ENCODE measurements at places on chromosomes 2 and 18.
A peak's percentile ranks its signal among the peaks of the same experiment; 100 is the strongest.

GRCh38 chr2:126886916-126887280 lies 11.8 kb upstream of the TEX51 start:
- DNase-seq: no peak

- no peak for DNase-seq
Observed at GRCh38 chr2:216214768-216215167, 105.6 kb downstream of the XRCC5 start.

GRCh38 chr2:8277921-8278571 lies 403.8 kb upstream of the ID2 start:
- DNase-seq: no peak

DNA sequence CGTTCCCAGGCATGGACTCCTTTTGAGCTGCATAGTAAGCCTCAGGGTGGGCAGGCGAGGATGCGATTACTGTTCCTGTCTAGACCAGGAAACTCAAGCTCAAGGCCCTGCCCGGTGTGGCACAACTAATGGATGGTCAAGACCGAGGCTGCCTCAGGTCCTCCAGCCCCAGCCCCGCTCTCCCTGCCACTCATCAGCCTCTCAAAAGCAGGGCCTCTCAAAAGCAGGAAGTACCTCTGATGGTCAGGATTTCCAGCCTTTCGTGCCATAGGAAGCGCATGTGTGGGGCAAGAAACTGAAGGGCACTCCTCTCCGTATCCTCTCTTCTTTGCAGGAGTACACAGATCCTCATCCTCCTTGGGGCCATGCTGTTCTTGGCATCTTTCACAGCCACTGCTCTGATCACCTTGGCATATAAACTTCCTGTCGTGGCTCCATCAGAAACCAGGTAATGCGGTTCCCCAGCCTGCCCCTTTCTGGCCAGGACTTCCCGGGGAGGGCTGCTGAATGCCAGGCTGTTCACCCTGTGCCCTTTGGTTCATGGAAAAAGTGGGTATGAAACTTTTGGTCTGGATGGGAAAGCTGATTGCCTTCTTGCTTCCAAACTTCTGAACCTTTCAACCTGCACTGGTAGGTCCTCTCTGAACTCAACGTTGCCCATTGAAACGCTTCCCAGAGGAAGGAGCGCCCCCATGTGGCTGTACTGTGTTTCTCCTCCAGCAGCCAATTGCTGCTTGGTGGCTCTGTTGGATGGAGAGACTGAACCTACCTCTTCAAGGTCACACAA lies 82.8 kb upstream of the SEC11C start:
- peak; percentile 33 for DNase-seq

- DNase-seq: no peak
Observed at GRCh38 chr2:54956111-54956627, 94.1 kb downstream of the RTN4 start.

DNA sequence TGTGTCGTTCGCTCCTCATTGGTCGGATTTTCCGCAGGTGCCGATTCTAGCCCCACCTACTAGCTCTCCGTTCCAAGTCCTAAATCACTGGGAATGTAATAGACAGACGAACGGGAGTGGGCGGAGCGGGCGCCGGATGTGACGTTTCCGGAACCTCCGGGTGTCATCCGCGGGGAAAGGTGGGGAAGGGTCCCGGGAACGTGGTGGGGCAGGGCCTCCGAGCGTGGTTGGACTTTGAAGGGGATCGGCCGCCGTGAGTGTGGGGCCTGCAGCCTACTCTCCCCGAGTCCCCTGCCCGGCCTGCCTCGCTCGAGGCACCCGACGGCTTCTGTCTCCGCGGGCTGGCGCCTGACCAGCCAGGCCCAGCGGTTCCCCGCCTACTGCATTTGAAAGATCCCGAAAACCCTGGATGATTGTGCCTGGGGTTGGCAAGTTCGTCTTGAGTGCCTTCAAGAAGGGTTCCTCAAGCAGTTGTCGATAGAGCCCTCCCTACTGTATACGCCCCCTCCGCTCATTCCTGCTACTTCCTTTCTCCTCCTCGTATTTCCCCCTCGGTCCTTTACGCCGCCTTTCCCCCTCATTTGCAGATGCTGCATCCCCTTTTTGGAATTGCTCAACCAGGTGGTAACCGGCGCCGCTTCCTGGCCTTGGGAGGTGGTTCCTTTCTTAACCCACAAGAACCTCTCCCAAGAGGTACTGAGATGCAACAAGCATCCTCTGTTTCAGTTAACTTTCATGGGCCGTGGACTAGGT lies at the start of gene STAMBP:
STAMBP (plus strand) TSS at position 144 of the 753 bp plus-strand sequence. CDS start 1,896 bp downstream, outside the sequence.
- DNase-seq: peak; percentile 84

GRCh38 chr2:214014551-214015220 lies 396.2 kb upstream of the VWC2L start:
- DNase-seq: no peak

GRCh38 chr2:3287896-3288295 lies 89.7 kb downstream of the EIPR1 start:
- no peak for DNase-seq

DNA sequence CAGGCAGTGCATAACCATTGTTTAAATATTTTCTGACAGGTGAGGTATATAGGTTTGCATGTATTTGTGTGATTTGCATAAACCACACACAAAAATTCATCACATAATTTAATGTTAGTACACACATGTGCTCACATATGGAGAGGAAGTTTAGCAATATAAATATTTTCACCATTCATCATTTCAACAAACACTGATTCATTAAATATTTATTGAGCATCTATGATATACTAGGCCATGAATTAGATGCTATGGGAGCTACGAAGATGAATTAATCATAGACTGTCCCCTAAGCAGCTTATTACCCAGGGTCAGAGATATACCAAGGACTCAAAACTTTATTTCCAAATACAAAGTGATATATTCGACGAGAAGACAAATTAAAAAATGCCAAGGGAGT lies 311.6 kb upstream of the PIK3C3 start:
- DNase-seq: no peak

DNA sequence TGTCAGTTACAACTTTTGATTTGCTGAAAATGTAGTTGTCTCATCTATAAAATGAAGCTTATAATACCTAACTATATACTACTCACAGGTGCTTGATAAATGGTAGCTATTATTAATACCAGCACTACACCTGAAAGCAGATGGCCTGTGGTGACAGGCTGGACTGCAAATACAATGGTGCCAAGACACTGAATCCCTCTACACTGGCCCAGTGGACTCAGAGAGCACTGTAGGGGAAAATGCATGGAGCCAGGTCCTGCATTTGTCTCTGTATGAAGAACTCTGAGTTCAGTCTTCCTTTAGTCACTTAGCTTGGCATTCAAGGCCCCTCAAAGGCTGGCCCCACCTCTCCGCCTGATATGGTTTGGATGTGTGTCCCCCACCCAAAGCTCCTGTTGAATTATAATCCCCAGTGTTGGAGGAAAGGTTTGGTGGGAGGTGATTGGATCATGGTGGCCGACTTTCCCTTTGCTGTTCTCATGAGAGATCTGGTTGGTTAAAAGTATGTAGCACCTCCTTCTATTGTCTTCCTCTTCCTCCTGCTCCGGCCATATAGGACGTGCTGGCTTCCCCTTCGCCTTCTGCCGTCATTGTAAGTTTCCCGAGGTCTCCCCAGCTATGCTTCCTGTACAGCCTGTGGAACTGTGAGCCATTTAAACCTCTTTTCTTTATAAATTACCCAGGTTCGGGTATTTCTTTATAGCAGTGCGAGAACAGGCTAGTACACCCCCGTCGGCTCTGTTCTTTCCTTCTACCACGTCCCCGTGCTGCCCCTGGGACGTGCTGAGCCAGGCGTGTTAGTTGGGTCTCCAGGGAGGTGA lies 11.1 kb upstream of the NTSR2 start:
- no peak for DNase-seq

Data from activated naive CD4-positive, alpha-beta T cell treated with anti-CD3 and anti-CD28 coated beads, Interleukin-2, amount 50 U/mL, for 16 hours (primary cell).